Mesenchymal stem cell (in vitro differentiated cells and primary cell): ENCODE measurements at places on chromosomes 4 and X.

DNA sequence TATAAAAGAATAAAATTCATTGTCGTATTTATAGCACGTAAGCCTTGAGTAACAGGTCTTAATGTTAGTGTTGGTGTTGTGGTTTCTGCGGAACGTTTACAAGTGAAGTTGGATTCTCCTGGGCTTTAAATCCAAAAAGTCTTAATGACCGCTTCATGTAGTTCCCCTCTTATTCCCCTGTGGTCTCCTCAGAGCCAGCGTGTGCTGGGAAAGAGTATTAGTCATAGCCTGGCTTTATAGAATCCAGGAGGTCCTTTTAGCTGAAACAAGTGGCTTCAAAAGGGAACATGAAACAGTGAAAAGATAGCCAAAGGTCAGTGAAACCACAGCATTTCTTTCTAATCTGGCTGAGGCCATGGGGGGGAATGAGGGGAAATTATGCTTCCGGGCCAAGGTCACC is 79.1 kb downstream of the CLCN4 start:
- H3K4me3 ChIP-seq = no peak overlapping the region
- DNase-seq = peak; percentile 71
- no peak overlapping the region for H3K27ac ChIP-seq
- H3K4me1 ChIP-seq = no peaks in the 10 kb centered on the region
- no peaks in the 10 kb centered on the region for H3K27me3 ChIP-seq
- no peaks in the 10 kb centered on the region for H3K36me3 ChIP-seq

DNA sequence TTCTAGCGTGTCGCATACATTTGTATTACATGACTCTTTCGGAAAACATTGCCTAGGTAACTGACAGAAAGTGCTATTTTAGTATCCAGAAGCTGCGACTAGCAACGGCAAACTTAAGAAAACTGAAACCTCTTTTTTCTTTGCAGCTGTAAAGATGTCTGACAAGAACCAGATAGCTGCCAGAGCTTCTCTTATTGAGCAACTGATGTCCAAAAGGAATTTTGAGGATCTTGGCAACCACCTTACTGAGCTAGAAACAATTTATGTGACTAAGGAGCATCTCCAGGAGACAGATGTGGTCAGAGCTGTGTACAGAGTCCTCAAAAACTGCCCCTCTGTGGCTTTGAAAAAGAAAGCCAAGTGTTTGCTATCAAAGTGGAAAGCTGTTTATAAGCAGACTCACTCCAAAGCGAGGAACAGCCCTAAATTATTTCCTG is 9.4 kb downstream of the TCEANC start:
- DNase-seq = peak; percentile 95
- peaks cover 7% of the 10 kb centered on the region for H3K36me3 ChIP-seq
- no peak overlapping the region for H3K4me3 ChIP-seq
- H3K4me1 ChIP-seq = peaks cover 1% of the 10 kb centered on the region
- peaks cover 3% of the 10 kb centered on the region for H3K27me3 ChIP-seq
- H3K27ac ChIP-seq = no peak overlapping the region

DNA sequence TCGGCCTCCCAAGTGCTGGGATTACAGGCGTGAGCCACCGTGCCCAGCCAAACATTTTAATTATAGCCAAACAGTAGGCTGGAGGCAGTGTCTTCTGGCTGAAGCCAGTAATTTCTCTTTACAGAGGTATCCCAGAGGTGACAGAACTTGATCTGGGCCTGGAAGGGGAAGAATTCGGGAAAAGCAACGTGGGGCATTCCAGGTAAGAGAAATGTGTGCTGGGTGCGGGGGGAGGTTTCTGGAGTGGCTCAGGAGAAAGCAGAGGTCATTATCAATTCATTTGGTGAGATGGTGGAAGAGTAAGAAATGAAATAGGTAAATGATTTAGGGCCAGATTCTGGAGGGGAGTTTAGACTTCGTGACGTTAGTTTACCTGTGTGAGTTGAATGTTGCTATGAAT is 2.4 kb downstream of the PRIMPOL start:
- H3K4me1 ChIP-seq = peaks cover 2% of the 10 kb centered on the region
- H3K36me3 ChIP-seq = peaks cover 3% of the 10 kb centered on the region
- no peak overlapping the region for H3K4me3 ChIP-seq
- no peak overlapping the region for H3K27ac ChIP-seq
- H3K27me3 ChIP-seq = no peaks in the 10 kb centered on the region
- DNase-seq = no peak

DNA sequence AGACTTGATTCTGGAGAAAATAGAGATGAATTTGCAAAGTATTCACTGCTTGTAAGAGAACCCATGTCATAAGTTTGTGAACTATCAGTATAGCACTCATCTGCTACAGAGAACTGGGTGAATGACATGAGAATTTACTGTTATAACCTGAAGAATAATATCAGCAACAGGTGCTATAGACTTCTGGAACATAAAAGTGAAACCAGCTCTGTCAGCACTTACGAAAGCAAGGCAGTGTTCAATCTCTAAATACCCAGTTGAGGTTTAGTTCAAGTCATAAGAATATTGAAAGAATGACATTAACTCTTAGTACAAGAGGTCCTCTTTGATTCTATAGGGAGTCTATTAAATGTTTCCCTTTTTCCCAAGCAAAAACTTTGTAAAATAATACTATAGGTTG is 232.9 kb upstream of the ANKRD50 start:
- no peaks in the 10 kb centered on the region for H3K36me3 ChIP-seq
- H3K27me3 ChIP-seq = no peaks in the 10 kb centered on the region
- H3K4me1 ChIP-seq = peaks cover 2% of the 10 kb centered on the region
- no peak for DNase-seq

DNA sequence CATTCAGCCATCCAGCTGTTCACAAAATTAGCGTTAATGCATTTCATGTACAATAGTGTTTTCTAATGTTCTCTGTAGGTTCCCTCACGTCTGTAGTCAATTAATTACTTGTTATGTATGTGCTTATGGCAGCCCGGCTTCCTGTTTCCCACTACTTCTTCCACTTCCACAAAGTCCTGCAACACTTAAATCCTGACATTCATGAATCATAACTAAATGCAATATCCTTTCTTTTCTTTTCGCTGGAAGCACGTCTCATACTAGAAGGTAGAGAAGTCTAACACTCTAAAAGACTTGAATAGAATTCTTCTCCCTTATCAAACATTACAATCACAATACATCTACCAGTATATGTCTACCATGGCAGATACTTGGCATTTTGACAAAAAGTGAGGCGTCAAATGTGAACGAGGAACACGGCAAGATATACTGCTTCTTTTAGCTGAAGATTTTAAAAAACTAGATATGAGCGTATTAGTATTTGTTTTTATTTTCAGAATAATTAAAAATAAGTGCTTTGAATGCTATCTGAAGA is 239.0 kb upstream of the DIAPH2 start:
- no peaks in the 10 kb centered on the region for H3K4me1 ChIP-seq
- no peaks in the 10 kb centered on the region for H3K27me3 ChIP-seq
- H3K27ac ChIP-seq = no peak overlapping the region
- no peaks in the 10 kb centered on the region for H3K36me3 ChIP-seq
- no peak for DNase-seq

- peaks cover 10% of the 10 kb centered on the region for H3K27me3 ChIP-seq
- H3K36me3 ChIP-seq = peaks cover 11% of the 10 kb centered on the region
- peak overlapping the region; percentile 39 for H3K4me3 ChIP-seq
- no peaks in the 10 kb centered on the region for H3K4me1 ChIP-seq
- DNase-seq = no peak
Measured at GRCh38 chrX:115098897-115099296, 81.5 kb upstream of the IL13RA2 start.

GRCh38 chr4:151553874-151554273 is 144.9 kb downstream of the FHIP1A start:
- no peak overlapping the region for H3K4me3 ChIP-seq
- no peaks in the 10 kb centered on the region for H3K36me3 ChIP-seq
- no peak overlapping the region for H3K27ac ChIP-seq
- H3K27me3 ChIP-seq = no peaks in the 10 kb centered on the region
- DNase-seq = no peak
